Naive thymus-derived CD8-positive, alpha-beta T cell (primary cell): ENCODE measurements at places on chromosomes 5 and 9. TPM values are rescaled to one million over a fixed set of nuclear protein-coding genes. Genes with fewer than 3 reads are reported as not detected.

DNA sequence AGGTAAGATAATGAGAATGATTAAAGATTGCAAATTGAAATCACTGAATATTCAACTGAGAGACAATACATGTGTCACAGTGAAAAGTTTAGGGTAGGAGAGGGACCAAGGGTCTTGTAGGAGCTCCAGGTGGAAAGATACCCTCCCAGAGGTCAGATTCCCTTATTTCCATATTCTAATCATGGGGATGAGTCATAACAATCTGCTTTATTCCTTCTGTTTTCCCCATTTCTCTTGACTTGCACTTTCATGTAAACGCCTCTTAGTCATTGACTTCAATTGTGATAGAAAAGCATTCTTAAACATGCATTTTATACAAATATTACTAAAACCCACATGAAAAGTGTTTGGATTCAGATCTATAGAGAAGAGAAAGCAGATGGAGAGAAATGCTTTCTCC, 81.3 kb upstream of the CTSL start:
- H3K4me1 ChIP-seq: no peaks in the 10 kb centered on the region
- DNase-seq: no peak
- H3K27me3 ChIP-seq: no peaks in the 10 kb centered on the region
- H3K27ac ChIP-seq: no peak overlapping the region
- no peak overlapping the region for H3K4me3 ChIP-seq
- no peaks in the 10 kb centered on the region for H3K36me3 ChIP-seq

- peaks cover 47% of the 10 kb centered on the region for H3K4me1 ChIP-seq
- H3K27ac ChIP-seq: peak overlapping the region; percentile 95
- peak overlapping the region; percentile 94 for H3K4me3 ChIP-seq
- DNase-seq: no peak
- peaks cover 28% of the 10 kb centered on the region for H3K36me3 ChIP-seq
Measured at GRCh38 chr5:140555747-140556312, 1.4 kb downstream of the SRA1 start.

The INVS gene
- total RNA-seq: 22.1 TPM

- H3K27me3 ChIP-seq: no peaks in the 10 kb centered on the region
- H3K4me1 ChIP-seq: no peaks in the 10 kb centered on the region
- no peak overlapping the region for H3K4me3 ChIP-seq
- no peaks in the 10 kb centered on the region for H3K36me3 ChIP-seq
Measured at GRCh38 chr9:123395689-123396511, 39.9 kb downstream of the CRB2 start.

The INPP5E gene
- 27.3 TPM for total RNA-seq

DNA sequence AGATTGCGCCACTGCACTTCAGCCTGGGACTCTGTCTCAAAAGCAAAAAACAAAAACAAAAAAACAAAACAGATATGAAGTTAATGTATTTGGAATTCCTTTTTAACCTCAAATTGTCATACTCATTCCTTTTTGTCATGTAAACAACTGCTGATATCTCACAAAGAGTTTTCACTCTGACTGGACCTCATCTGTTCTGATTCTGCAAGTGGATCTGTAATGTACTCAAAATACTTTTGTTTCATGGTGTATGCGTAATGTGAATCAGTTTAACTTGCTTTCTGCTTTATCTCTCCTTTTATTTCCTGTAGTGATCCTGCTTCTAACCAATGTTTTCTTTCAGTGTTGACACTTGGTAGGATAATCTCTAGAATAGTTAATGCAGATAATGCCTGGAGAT, 106.7 kb downstream of the FOCAD start:
- no peaks in the 10 kb centered on the region for H3K27me3 ChIP-seq

The CLK4 gene
- total RNA-seq: 105 TPM

DNA sequence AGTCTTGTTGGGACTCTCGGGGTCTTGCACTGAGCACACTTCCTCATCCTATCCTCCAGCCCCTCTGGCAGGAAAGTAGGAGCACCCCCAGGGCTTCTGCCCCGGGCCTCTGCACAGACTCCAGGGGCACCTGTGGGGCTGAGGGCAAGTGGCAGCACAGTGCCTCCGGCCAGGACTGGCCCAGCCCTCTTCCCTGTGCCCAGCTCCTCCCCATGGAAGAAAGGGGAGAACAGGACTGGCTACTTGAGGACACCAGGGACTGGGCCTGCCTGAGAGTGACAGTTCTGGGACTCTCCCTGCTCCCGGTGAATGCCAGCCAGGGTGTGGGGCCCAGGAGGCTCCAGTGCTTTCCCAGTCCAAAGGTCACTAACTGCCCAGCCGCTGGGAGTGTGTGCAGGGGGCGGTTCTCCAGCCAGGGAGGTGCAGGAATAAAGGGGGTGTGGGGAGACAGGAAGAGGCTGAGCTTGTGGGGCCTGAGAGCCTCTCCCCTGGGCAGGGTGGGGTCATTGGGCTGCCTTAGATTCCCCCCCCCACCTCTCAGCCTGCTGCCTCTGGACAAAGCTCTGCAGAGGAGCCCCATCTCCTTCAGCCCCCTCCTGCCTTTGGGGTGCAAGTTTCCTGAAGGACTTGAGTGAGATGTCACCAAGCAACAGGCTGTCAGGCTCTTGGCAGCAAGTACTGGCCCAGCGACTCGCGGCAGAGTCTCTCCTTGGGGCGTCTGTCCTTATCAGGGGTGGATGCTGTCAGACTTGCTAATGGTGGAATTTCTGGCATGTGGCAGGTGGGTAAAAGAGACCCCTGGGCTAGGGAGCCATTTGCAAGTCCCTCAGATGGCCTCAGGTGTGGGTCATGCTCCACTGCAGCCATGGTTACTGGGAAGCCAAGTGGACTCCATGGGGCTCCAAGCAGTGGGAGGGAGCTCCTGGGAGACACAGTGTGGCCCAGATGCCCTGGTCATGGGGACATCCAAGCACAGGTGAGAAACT, 19.1 kb upstream of the JADE2 start:
- no peaks in the 10 kb centered on the region for H3K36me3 ChIP-seq
- no peaks in the 10 kb centered on the region for H3K27me3 ChIP-seq
- H3K4me3 ChIP-seq: no peak overlapping the region
- no peak overlapping the region for H3K27ac ChIP-seq

The TYRP1 gene
- total RNA-seq: not detected

- no peak for DNase-seq
- no peak overlapping the region for H3K27ac ChIP-seq
- H3K27me3 ChIP-seq: peaks cover 4% of the 10 kb centered on the region
- no peaks in the 10 kb centered on the region for H3K4me1 ChIP-seq
- no peak overlapping the region for H3K4me3 ChIP-seq
Measured at GRCh38 chr5:156561651-156562050, 234.7 kb downstream of the SGCD start.

DNA sequence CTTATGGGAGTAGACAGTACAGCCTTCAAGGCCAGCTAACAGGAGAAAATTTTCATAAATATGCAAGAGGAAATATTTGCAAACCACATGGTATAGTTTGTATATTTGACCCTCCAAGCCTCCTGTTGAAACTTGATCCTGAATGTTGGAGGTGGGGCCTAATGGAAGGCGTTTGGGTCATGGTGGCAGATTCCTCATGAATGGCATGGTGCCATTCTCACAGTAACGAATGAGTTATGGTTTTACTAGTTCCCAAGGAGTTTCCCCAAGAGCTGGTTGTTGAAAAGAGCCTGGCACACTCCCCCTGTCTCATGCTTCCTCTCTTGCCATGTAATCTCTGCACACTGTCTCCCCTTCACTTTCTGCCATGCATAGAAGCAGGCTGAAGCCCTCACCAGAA, 3.3 kb upstream of the PAIP1 start:
- H3K27me3 ChIP-seq: peaks cover 4% of the 10 kb centered on the region
- DNase-seq: no peak
- peaks cover 4% of the 10 kb centered on the region for H3K36me3 ChIP-seq
- H3K4me3 ChIP-seq: no peak overlapping the region
- no peak overlapping the region for H3K27ac ChIP-seq
- H3K4me1 ChIP-seq: peaks cover 4% of the 10 kb centered on the region

The PCDHB13 gene
- not detected for total RNA-seq

- DNase-seq: no peak
- peaks cover 9% of the 10 kb centered on the region for H3K36me3 ChIP-seq
- peak overlapping the region; percentile 97 for H3K27ac ChIP-seq
- peak overlapping the region; percentile 99 for H3K4me3 ChIP-seq
Measured at GRCh38 chr9:34125681-34126206, 754 bp downstream of the DCAF12 start.

DNA sequence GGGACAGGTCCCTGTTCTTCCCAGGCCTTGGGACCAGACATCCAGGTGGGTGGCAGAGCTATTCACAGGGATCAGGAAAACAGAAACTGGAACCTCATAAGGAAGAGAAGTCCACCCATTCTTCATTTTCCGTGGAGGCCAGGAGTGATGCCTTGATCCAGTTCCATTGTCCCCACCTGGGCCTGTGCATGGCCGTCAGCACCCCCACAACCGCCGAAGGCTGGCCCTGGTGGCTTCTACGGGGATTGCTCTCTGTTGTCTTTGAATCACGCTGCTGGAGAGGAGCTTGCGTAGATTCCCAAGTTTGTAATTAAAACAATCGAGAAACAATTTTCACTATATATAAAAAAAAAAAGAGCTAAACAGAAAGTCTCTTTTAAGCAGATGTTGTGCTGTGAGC, 134.4 kb downstream of the MVB12B start:
- no peaks in the 10 kb centered on the region for H3K27me3 ChIP-seq
- H3K4me3 ChIP-seq: no peak overlapping the region
- no peak overlapping the region for H3K27ac ChIP-seq

The LRRC19 gene
- not detected for total RNA-seq
